Stimulated activated CD4-positive, alpha-beta T cell treated with anti-CD3 and anti-CD28 coated beads, Interleukin-12 subunit alpha, Interleukin-12 subunit beta, amount 100 ng/mL, for 4 hours (primary cell): ENCODE measurements at places on chromosomes 5 and 9.
A peak's percentile ranks its signal among the peaks of the same experiment; 100 is the strongest.

DNA sequence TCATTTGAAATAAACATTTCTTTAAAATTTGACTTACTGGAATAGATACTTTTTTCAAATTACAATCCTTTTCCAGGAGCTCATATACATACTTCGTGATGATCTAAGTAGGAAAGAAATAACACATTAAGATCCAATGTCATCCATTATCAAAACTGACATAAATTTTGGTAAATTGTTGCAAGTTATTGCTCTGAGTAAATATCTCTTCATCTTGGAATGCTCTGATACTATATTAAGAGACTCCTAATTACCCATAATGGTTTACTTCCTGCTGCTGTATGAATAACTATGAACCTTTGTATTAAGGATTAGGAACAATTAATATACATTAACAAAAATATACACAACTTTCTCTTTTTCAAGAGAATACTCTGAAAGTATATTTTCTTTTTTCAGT is 223.0 kb upstream of the POU5F2 start:
- no peak for DNase-seq

- DNase-seq: no peak
Observed at GRCh38 chr9:85009251-85009650, 339.7 kb downstream of the NTRK2 start.

DNA sequence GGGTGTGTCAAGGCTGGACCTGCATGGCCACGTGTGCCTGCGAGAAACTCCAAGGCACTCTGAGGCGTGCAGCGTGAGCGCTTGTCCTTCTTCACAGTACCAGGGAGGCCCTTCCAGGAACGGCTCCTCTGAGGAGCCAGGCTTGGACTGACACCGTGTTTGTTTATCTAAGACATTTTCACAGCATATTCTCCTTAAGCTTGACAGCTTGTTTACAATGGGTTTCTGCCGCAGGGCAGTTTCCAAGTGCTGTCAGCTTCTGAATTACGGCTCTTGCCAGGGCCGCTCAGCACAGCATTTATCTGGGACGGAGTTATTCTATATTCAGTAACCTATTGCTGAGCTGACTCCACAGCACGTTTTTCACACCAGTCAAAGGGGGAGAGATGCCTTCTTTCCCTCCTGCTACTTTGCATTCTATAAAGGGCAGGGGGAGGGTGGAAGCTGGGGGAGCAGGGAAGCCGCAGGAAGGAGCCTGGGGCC is 98.4 kb downstream of the LMNB1 start:
- no peak for DNase-seq

DNA sequence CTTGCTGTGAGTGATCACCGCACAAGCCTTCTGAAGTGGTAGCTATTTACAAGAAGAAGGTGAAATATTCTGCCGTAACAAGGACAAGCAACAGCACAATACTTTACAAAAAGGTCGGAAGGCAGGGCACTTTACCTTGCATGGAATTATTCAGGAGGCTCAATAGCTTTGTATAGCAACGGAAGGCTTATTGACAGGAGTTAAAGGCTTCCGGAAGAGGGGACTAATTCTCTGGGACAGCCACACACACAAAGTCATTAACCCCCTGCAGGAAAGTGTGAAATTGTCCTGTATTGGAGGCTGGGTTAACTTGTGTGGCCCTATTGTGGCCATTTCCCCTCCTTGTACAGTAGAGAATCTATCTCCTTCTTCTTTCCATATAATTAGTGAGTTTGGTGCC is 199.3 kb upstream of the SEMA6A start:
- DNase-seq: no peak

DNA sequence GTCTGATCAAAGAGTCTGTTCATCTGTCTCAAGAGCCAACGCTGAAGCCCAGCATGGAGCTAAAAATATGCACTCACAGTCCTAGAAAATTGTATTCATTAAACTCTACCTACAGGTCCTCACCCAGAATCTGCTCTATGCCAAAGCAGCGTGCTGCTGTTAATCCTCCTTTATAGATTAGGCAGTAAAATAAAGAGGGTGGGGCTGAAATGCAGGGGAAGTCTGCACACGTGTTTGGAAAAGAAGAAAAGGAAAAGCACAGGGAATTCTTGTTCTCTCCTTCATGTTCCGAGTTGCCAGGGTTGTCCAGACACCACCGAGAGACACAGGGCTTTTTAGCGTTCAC is 121.4 kb upstream of the TMEM161B start:
- no peak for DNase-seq

- DNase-seq: no peak
Observed at GRCh38 chr9:70485273-70485858, 70.9 kb upstream of the KLF9 start.

GRCh38 chr5:124459984-124460383 is 286.5 kb downstream of the ZNF608 start:
- no peak for DNase-seq

- no peak for DNase-seq
Observed at GRCh38 chr9:18591261-18591660, 117.3 kb downstream of the ADAMTSL1 start.

DNA sequence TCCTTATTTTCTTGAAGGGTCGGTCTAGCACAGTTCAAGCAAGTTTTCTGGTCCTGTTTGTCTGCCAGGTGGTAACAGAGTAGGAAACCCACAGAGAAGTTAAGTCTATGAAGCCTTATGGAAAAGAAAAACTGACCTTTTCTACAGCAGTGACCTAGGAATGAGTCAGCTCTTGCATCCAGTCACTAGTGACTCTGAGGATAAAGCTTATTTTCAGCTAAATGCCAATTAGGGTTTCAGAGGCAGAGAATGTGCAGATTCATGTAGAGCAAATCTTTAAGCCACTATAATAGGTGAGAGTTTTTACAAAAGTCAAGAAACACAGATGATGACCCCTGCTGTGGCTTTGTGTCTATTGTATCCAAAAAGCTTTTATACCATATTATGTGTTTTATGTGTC is 100.7 kb downstream of the CWC27 start:
- no peak for DNase-seq

- no peak for DNase-seq
Observed at GRCh38 chr5:37355161-37355560, 15.7 kb downstream of the NUP155 start.

DNA sequence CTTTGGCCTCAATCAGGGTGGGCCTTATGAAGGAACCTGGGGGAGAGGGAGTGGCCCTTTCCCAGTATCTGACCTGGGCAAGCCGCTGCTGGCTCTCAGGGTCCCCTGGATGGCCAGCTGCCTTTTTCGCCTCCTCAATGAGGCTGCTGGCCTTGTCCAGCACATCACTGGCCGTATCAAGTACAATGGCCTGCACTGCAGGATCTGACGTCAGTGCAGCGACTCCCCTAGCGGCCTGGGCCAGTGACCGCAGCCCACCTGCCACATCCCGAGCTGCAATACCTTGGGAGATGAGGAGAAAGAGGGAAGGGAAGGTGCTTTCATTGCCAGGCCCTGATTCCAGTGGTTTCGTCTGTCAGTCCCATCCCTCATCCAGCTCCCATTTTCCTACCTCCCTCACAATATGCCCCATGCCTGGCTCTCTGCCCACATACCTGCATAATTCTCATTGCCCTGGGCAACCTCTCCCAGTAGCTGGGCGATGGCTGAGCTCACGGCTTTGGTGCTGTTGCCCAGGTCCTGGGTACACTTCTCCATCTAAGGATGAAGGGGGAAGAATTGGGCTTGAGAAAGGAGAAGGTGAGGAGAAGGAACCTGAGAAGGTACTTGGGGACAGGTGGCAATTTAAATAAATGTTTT is 19.1 kb downstream of the TLN1 start:
- no peak for DNase-seq

GRCh38 chr5:119341452-119342349 is 14.1 kb upstream of the TNFAIP8 start:
- DNase-seq: no peak

DNA sequence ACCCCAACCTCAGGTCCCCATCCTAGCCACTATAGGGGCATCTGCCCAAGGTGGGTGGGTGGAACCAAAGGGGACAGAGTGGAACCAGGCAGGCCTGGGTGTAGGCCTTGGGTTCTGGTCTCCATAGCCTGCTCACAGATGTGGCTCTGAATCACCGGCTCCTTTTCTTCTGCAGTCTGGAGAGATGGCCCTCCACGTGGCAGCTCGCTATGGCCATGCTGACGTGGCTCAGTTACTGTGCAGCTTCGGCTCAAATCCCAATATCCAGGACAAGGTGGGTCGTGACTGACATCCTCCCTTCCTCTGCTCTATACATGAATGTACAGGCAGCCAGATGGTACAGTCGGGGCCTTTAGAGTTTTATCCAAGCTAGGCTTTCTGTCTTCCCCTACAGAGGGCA is 77.3 kb upstream of the CTSL start:
- no peak for DNase-seq

DNA sequence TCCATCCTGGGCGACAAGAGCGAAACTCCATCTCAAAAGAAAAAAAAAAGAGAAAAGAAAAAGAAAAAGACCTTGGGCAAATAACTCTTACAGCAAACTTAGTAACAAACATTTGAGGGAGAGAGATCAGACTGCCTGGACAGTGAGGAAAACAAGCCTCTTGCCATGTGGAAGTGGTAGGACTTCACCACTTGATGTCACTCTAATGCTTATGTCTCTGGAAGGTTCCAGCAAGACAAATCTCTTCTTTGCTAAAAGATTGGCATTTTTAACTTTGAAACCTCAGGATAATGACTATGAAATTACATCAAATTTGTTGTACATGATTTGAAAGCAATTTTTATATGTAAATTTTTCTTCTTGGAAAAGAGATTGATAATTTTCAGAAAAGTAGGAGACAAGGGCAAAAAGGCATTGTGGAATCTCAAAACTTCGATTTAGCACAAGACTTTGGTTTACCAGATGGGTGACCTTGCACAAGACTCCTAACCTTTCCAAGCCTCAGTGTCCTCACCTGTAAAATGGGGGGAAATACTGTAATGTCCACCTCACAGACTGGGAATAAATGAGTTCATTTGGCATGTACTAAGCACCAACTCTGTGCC is 5.4 kb downstream of the ACTL7B start:
- no peak for DNase-seq

- no peak for DNase-seq
Observed at GRCh38 chr5:95821110-95822021, 1.2 kb downstream of the GLRX start.

DNA sequence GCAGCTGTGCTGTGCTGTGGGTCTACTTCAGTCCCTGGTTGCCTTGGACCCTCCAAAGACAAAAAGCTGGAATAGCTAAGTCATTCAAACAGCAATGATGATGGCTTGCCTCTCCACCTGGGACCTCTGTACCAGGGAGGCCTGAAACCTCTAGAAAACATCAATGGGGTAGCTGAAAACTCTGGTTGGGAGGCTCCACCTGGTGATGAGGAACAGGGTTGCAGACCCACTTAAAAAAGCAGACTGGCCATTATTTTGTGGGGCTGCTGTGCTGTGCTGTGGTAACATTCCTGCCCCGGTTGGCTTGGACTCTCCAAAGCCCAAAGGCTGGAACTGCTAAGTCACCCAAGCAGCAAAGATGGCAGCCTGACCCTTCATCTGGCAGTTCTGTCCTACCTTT is 839.3 kb upstream of the ARRDC3 start:
- DNase-seq: no peak

DNA sequence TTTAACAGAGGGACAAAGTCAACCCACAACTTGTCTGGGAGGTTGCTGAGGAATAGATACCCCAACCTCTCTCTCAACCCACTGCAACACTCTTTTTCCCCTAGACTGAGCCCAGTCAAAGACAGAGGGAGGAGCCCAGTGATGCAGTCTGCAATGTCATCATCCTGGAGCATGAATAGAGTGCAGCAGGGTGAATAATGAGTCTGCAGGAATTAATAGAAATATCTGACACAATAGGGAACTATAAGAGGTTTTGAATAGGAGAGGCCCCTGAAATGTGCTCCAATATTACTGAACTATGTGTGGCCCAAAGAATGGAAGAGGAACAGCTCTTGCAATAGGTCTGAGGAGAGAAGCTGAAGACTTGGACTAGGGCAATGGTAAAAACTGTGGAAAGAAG is 59.1 kb downstream of the PDCD1LG2 start:
- no peak for DNase-seq

- peak; percentile 58 for DNase-seq
Observed at GRCh38 chr9:129726322-129727160, 26.3 kb downstream of the PTGES start.

DNA sequence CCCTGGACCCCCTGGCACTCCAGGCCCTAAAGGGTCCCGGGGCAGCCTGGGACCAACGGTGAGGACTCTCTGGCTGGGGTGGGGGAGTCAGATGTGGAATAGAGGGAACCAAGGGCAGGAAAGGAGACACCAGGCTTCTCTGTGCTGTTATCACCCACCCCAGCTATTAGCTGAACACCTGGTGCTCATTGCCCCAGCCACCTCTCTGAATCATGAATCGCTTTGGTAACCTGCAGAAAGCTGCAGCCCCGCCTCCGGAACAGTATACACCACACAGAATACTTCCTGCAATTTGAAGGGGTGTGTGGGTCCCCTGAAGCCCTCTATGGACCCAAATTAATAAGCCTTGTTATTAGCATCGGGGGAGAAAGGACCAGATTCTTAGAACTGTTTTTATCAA is 40.4 kb upstream of the ORM1 start:
- no peak for DNase-seq

GRCh38 chr5:123810253-123810652 is 298.3 kb downstream of the CSNK1G3 start:
- no peak for DNase-seq

GRCh38 chr5:149228618-149229297 is 42.9 kb upstream of the AFAP1L1 start:
- no peak for DNase-seq

GRCh38 chr9:127931092-127931881 is 710 bp upstream of the PIP5KL1 start:
- DNase-seq: no peak

DNA sequence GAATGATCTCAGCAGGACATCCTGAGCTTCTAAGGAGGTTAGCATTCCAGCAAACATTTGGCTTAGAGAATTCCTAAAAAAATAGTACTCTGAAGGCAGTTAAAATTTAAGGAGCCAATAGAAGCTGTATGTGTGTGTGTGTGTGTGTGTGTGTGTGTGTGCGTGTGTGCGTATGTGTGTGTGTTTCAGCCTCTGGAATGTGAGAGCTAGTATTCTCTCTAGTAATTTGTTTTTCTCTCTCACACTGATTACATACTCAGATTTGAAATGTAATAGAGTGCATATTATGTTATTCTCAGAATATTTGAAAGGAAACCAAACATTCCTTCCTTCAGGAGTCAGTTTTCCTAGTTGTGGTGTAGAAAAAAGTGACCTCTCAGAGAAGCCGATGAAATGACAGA is 279.6 kb downstream of the TMEM38B start:
- DNase-seq: no peak
